ENCODE measurements at places on chromosomes 1 and 21.

GRCh38 chr1:53046930-53047329 lies 15.1 kb upstream of the PODN start:
- DNase-seq, result no peak

- no peak for DNase-seq
Measured at GRCh38 chr1:119340861-119341261, 27.7 kb upstream of the HAO2 start.

GRCh38 chr1:168792592-168793125 lies 63.7 kb upstream of the DPT start:
- DNase-seq, result no peak

GRCh38 chr21:41481191-41481590 lies 26.8 kb downstream of the TMPRSS2 start:
- DNase-seq, result no peak

GRCh38 chr1:1599935-1600860 lies at the start of gene FNDC10:
Gene FNDC10, minus strand, starts transcription at chr1:1600135. Its CDS starts 120 bp downstream, at chr1:1600015.
- no peak for DNase-seq

DNA sequence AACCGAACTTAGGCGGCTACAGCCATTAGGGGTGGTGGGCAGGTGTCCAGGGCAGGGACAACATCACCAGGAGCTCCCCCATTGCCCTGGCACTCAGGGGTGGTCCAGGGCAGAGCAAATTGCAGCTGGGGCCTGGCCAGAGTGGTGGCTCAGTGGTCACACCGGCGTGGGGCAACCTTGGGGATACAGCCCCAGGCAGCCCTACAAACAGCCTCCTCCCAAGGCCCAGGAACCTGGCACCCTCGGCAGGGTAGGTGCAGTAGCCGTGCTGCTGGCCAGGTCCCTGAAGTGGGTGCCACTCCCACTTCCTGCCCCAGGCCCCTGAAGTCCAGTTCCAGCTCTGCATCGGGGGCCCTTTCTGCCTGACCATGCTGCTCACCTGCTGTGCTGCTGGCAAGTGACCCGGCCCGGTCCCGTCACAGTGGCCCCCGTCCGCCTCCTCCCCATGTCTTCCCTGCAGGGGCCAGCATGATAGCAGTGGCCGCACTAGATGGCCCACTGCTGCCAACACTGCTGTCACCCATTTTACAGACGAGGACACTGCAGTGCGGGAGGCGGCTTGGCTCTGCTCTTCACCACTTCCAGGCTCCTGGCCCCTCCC lies 712.8 kb downstream of the MATN1 start:
- DNase-seq, result no peak

GRCh38 chr21:31943561-31943960 lies 70.7 kb downstream of the HUNK start:
- no peak for DNase-seq

DNA sequence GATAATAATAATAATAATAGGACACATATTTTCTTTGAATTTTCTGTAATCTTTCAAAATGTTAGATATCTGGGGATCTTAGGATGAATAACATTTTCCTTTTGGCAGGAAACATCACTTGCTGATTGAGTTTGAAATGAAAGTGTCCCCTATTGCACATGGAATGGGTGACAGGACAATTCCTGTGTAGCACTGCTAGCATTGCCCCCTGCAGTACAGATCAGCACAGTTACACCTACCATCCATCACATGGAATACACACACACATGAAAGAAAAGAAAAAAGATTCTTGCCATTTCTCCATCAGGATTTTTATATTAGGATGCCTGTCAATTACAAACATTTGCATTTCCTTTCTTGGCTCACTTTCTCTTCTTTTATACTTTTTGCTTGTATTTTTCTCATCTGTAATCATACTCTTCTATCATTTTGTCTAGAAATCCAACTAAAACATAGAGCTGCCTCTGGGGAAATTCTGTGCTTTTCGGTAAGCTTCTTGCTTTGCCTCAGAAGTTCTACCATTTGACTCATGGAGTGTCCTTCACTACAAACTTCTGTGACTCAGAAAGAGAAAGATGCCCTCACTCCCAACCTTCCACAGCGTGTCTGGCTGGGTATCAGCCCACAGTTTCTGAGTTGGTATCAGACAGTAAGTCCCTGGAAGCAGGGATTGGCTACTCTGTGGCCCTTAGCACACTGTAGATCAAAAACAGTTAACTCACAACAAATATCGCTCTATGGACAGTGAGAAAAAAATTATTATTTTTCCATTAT lies 641.2 kb downstream of the PTPRC start:
- DNase-seq, result peak; percentile 9

- DNase-seq, result no peak
Measured at GRCh38 chr1:4633346-4633745, 21.1 kb upstream of the AJAP1 start.

DNA sequence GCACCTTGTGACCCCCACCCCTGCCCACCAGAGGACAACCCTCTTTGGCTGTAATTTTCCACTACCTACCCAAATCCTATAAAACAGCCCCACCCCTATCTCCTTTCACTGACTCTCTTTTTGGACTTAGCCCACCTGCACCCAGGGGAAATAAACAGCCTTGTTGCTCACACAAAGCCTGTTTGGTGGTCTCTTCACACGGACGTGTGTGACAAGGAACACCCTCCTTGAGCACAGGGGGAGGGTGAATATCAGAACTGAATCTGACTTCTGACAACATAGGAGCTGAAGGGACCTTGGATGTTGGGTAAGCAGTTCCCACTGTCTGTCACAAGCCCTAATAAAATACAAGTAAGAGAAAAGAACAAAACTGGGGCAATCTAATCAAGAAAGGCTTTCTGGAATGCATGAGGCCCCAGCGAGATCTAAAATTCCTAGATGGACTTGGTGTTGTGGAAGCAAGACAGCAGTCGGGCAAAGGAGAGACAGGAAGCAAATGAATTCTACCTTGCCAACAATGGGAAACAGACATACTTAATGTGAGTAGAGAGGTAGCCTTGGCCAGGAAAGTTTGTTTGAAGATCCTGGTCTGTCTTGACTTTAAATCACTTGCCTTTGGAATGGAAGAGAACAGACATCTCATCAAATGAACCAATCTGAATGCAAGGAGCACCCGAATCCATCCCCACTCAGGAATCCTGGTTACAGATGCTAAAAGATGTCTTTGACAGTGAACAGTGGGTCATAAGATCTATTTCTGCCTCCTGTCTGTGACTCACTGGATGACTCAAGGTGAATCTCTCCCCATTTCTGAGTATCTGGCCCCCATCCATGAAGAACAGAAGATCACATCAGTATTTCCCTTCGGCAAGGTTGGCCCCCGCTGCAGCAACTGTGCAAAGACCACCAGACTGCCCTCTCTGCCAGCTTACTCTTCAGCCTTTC lies 53.3 kb downstream of the OLFML3 start:
- DNase-seq, result no peak

DNA sequence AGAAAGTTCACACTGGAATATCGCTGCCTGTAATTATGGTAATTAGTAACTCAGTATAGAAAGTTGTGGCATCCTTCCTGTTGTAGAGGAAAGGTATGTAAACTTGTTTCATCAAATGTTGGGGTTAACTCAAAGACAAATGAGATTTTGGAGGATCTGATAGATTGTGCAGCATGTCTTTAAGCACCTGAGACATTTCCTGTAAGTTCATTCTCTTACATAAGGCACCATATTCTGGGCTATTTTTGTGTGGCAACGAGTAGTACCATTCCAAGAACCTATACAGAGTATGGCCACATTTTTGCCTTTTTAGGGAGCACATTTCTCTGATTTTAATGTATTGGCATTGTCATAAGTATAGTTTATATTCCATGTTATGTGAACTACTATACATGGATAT lies 88.8 kb downstream of the CDC14A start:
- DNase-seq, result no peak

GRCh38 chr1:54716299-54717047 lies 812 bp downstream of the TTC4 start:
- DNase-seq, result peak; percentile 20

GRCh38 chr1:117499071-117499470 lies 106.8 kb upstream of the TENT5C start:
- DNase-seq, result no peak

DNA sequence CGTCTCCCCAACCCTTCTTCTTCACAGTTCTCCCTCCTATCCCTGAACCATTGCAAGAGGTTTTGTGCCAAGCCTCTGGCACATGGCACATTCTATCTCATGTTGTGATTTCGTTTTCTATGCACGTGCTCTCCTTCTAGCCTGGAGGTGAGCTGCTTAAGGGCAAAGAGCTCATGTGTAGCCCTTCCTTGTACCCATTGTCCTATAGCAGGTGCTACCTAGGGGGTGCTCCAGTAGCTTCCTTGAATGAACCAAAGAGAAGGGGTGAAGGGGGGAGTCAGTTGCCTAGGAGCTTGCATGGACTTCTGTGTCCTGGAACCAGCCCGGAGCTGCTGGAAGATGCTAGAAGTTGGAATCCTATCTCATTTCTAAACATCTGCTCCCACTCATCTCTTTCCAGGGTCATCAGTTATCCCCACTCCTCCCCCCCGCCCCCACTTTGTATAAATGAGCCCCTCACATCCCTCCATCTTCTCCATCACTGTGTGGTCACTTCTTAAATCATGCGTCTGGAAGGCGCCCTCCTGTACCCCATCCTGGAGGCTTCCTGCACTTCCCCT lies 535 bp upstream of the DISC1 start:
- no peak for DNase-seq

DNA sequence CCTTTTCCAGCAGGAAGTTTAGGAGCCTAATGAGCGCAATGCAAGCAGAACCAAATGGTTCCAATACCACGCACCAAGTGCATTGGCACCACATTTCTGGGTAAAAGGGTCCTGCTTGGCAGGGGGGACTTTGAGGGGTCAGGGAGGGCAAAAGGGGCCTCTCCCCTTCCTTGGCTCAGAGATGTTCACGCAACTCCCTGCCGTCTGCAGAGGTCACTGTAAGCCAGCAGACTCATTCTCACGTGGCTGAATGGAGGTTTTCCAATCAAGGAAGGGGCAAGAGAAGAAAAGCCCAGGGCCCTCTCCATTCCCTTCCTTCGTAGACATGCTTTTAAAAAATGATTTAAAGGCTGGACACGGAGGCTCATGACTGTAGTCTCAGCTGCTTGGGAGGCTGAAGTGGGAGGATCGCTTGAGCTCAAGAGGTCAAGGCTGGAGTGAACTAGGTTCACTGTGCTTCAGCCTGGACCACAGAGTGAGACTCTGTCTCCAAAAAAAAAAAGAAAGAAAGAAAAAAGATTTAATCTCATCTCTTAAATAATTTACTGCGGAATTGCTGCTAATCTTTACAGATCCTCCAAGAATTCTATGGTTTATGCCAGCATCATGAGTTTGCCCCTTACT lies 80.3 kb downstream of the RUNX3 start:
- DNase-seq, result no peak

DNA sequence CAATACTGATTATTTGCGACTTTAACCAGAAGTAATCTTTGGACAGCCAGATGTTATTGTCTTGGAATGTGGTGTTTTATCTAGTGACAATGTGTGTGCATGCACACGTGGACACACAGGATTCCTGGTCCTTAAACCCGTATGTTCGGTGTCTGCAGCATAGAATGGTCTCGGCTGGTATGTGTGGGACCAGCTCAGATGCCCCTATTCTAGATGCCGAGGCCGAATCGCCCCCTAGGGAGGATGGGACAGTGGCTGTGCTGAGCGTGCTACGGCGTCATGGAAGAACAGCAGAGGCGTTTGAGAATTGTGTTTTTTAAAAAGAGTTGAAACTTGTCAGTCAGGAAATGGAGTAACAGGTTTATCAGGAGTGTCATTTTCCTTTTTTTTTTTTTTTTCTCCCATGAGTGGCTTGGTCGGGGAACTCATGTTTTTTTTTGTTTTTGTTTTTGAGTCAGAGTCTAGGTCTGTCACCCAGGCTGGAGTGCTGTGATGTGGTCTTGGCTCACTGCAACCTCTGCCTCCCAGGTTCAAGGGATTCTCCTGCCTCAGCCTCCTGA lies 30.1 kb downstream of the SKI start:
- no peak for DNase-seq

DNA sequence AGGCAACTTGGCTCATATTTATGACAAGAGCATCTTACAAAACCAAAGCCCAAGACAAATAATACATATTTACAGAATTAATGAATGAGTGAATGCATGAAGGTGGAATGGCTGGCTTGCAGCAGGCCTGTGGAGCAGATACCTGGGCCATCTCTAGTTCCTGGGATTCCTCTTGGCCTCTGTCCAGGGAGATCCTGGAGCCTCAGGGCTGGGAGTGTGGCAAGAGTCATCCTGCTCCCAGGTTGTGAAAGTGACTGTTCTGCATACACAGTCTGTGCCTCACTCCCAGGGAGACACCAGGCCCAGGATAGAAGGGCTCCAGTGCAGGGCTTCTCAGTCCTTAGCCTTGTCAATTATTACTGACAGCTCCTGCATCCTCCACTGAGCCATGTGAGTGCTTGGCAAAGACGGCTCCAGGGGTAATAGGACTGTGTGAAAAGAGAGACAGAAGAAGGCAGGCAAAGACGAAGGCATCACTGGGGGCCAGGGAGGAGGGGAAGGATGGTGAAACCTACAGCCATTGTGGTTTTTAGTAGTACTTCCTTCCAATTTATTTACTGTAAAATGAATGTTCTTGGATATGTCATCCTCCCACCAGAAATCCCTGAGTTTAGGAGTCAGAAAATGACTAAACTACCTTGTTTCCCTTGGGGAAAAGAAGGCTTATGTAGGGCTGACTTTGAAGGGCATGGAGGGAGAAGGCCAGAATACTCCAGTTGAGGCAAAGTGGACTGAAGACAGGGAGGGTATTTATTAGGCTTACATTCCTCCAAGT lies 14.3 kb upstream of the KPRP start:
- DNase-seq, result no peak

DNA sequence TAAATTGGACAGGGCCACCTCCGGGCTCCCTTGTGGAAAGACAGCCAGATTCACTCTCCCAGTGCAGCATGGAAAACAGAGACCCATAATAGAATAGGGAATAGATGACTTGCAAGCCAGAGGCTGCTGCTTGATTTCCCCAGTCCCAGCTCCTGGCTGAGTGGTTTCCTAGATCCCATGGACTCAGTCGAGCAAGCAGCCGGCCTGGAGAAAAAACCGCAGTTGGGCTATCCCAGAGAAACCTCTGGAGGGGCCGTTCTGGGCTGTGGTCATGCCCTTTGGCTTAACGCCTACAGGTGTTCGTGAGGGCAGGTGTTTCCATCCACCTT lies 61.7 kb downstream of the ELK4 start:
- no peak for DNase-seq

DNA sequence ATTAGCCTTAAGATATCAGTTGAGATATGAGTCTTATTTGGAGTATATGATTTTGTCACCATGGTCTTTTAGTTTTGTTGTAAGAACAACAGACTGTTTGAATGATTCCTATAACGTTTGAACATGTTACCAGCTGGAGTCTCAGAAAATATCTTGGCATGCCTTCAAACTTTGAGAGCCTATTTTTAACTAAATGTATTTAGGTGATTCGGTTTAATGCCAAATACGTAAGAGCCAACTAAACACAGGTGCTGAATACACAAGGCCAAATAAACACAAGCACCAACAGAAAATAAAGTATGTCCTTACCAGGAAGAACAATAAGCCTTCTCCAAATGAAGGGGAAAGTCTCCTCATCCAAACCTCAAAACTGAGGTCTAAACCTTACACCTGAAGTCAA lies 48.6 kb downstream of the PRKACB start:
- DNase-seq, result no peak

- no peak for DNase-seq
Measured at GRCh38 chr1:22500471-22500870, 48.8 kb downstream of the ZBTB40 start.
